Fibroblast of lung (primary cell): ENCODE measurements at places on chromosomes 2 and 18. TPM values are rescaled to one million over a fixed set of nuclear protein-coding genes. Genes with fewer than 3 reads are reported as not detected.

Gene TXNDC9
- 44.2 and 46.7 TPM in 2 replicates for total RNA-seq

Gene PIEZO2
- total RNA-seq: 6.6 and 32.9 TPM in 2 replicates

Gene CYRIA
- 7.4 and 10.2 TPM in 2 replicates for total RNA-seq

Gene C2orf15
- under 0.01 TPM in 1 of 2 replicates, not detected in the other for total RNA-seq

Gene SMAD2
- total RNA-seq: 31.3 and 76.0 TPM in 2 replicates

Gene RAB17
- 0.17 and 0.26 TPM in 2 replicates for total RNA-seq

Gene INHBB
- under 0.01 TPM in 1 of 2 replicates, not detected in the other for total RNA-seq

Gene RUFY4
- total RNA-seq: not detected in 2 replicates

Gene GRB14
- total RNA-seq: 0.26 and 0.33 TPM in 2 replicates

Gene MYO5B
- under 0.01 TPM in 2 replicates for total RNA-seq

Gene LHCGR
- not detected in 2 replicates for total RNA-seq

Gene SLC9A2
- total RNA-seq: not detected in 2 replicates

- no peaks in the 10 kb centered on the region for H3K27me3 ChIP-seq
- no peak overlapping the region for H3K4me3 ChIP-seq
- no peaks in the 10 kb centered on the region for H3K4me1 ChIP-seq
- H3K27ac ChIP-seq: no peak overlapping the region
These were observed 78.9 kb upstream of the ZSWIM2 start for GRCh38 chr2:186927867-186928191.

GRCh38 chr2:95353055-95353575 is 49.4 kb upstream of the FAHD2A start:
- H3K36me3 ChIP-seq: no peaks in the 10 kb centered on the region
- H3K4me3 ChIP-seq: no peak overlapping the region
- H3K27ac ChIP-seq: no peak overlapping the region
- H3K27me3 ChIP-seq: peaks cover 2% of the 10 kb centered on the region

GRCh38 chr2:66318009-66318561 is 116.8 kb upstream of the MEIS1 start:
- no peak for DNase-seq
- no peak overlapping the region for H3K4me3 ChIP-seq
- H3K4me1 ChIP-seq: no peaks in the 10 kb centered on the region
- no peaks in the 10 kb centered on the region for H3K36me3 ChIP-seq
- H3K27ac ChIP-seq: no peak overlapping the region

DNA sequence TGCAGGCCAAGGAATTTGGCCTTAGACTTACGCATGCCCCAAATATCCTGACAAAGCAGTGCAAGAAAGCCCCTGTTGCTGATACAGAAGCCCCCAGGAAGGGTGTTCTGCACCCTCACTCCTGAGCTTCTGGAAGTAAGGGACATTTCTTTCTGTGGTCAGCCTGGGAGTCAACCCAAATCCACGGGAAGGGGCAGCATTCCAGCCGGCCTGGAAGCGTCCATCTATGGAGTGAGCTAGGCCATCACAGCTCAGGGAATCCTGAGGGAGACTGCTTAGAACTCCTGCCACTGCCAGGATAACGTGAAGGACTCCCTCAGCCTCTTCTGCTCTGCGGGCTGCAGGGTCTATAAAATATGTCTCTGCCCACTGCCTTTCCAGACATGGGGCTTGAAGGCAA is 173.9 kb downstream of the ANAPC1 start:
- DNase-seq: peak; percentile 43
- peaks cover 12% of the 10 kb centered on the region for H3K4me1 ChIP-seq
- H3K36me3 ChIP-seq: no peaks in the 10 kb centered on the region
- H3K27ac ChIP-seq: no peak overlapping the region
- peaks cover 2% of the 10 kb centered on the region for H3K27me3 ChIP-seq

- H3K4me3 ChIP-seq: no peak overlapping the region
- no peaks in the 10 kb centered on the region for H3K27me3 ChIP-seq
- no peaks in the 10 kb centered on the region for H3K4me1 ChIP-seq
- no peak for DNase-seq
- no peak overlapping the region for H3K27ac ChIP-seq
These were observed 72.4 kb upstream of the KIF5C start for GRCh38 chr2:148802448-148803220.

GRCh38 chr2:169579044-169579443 is 5.1 kb upstream of the PPIG start:
- H3K4me1 ChIP-seq: no peaks in the 10 kb centered on the region
- H3K27ac ChIP-seq: no peak overlapping the region
- H3K27me3 ChIP-seq: no peaks in the 10 kb centered on the region
- H3K36me3 ChIP-seq: no peaks in the 10 kb centered on the region
- H3K4me3 ChIP-seq: no peak overlapping the region

GRCh38 chr2:8365331-8365910 is 316.4 kb upstream of the ID2 start:
- H3K27ac ChIP-seq: no peak overlapping the region
- no peaks in the 10 kb centered on the region for H3K27me3 ChIP-seq
- H3K4me1 ChIP-seq: no peaks in the 10 kb centered on the region
- no peak overlapping the region for H3K4me3 ChIP-seq

DNA sequence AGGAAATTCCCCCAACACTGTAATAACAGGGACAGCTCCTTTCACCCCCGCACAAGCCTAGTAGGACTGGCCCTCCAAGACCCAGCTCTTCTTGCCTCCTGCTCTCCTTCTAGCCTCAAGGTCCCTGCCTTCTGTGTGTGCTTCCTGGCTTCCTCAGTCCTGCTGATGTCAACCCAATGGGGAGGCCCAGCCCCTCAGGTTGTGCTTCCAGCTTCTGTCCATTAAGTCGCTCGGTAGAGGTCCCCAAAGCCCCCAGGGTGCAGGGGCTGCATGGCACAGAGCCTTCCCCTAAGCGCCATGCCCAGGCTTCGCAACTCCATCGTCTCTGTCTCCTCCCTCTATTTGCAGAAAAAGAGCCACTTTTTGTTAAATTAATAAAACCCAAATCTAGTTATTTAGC is 39.0 kb downstream of the BOK start:
- no peaks in the 10 kb centered on the region for H3K27me3 ChIP-seq
- peaks cover 7% of the 10 kb centered on the region for H3K36me3 ChIP-seq
- no peak for DNase-seq
- H3K4me3 ChIP-seq: no peak overlapping the region
- no peaks in the 10 kb centered on the region for H3K4me1 ChIP-seq

- no peak for DNase-seq
- no peaks in the 10 kb centered on the region for H3K4me1 ChIP-seq
- H3K36me3 ChIP-seq: no peaks in the 10 kb centered on the region
- H3K27ac ChIP-seq: no peak overlapping the region
These were observed 440.3 kb upstream of the HNMT start for GRCh38 chr2:137523931-137524330.

DNA sequence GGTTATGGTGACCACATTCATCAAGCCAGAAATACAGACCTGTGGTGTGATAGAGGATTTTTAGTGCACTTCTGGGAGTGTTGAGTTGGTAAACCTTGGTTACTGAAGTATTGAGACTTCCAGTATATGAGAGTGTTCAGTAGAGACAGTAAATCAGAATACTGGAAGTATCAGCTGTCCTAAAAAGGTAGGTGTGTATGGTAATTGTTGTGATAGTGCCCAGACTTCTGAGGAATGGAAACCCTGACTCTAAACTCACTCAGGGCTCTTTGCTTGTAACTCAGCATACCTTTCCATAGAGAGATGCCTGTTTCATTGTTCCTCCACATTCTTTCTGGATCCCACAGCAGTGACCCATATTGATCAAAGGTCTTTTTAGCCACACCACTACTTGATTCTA is 217.1 kb downstream of the SETBP1 start:
- H3K4me3 ChIP-seq: no peak overlapping the region
- no peak overlapping the region for H3K27ac ChIP-seq
- DNase-seq: no peak
- no peaks in the 10 kb centered on the region for H3K4me1 ChIP-seq
- no peaks in the 10 kb centered on the region for H3K36me3 ChIP-seq
- H3K27me3 ChIP-seq: no peaks in the 10 kb centered on the region

DNA sequence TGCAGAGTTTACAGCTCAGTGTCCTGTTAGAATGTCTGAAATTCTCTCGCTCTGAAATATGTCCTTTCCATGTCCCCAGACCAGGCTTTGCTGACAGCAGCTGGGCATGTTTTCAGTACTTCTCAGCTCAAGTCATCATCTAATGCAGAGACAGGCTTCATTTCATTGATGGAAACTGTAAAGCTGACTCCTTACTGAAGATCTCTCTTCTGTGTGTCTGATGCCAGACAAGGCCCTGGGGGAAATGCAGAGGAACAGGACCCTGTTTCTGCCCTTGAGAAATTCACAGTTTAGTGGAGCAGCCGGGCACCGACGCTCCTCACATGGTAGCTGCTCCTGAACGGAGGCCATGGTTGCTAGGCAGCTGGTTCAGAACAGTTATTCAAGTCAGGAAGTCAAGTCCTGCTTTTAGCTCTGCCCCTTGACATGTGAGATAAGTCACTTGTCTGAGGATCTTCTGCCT is 24.6 kb upstream of the FZD7 start:
- H3K27ac ChIP-seq: no peak overlapping the region
- H3K4me3 ChIP-seq: no peak overlapping the region
- no peaks in the 10 kb centered on the region for H3K27me3 ChIP-seq
- H3K4me1 ChIP-seq: no peaks in the 10 kb centered on the region

- H3K27ac ChIP-seq: no peak overlapping the region
- no peaks in the 10 kb centered on the region for H3K4me1 ChIP-seq
- no peak overlapping the region for H3K4me3 ChIP-seq
These were observed 20.1 kb downstream of the ST8SIA5 start for GRCh38 chr18:46736736-46737135.

DNA sequence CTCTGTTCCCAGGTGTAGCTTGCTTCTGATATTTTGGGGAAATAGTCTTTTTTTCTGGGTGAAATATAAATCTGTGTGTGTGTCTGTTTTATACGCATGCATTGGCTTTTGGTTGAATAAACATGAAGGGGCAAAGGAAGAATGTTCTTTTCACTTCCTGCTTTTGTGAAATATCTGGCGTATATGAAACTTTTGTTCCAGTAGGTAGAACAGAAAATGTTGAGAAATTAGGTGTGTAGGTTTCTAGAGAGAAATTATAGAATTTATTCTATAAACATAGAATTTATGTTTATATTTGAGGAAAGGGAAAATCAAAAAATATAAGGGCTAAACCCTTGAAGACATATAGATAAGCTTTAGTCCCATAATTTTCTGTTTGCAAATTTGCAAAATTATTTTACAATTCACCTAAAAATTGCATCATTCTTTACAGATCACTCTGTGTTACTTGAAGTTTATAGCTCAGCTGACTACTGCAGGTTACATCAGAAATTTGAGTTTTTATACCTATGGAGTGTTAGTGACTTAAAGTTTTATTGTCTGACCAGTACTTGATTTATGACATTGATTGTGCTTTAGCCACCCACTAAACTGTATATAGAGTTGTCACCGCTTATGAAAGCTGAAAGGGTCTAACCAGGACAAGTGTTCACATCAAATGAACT is 116.1 kb downstream of the FAM117B start:
- no peaks in the 10 kb centered on the region for H3K36me3 ChIP-seq
- H3K4me1 ChIP-seq: no peaks in the 10 kb centered on the region

DNA sequence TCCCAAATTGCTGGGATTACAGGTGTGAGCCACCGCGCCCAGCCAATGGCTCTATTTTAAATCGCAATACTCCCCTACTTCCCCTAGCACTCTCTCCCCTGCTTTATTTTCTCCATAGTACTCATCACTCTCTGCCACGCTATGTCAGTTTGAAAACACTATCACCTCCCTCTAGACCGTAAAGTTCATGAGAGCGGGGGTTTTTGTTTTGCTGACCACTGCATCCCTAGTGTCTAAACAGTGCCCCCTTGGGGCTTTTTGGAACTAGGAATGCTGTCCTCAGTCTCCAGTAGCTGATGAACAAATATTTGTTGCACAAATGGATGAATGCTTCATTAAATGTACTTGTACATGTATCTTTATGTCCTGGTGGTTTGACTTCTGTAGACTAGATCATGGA is 44.1 kb downstream of the ATOH8 start:
- H3K4me3 ChIP-seq: no peak overlapping the region
- H3K36me3 ChIP-seq: no peaks in the 10 kb centered on the region
- DNase-seq: no peak

DNA sequence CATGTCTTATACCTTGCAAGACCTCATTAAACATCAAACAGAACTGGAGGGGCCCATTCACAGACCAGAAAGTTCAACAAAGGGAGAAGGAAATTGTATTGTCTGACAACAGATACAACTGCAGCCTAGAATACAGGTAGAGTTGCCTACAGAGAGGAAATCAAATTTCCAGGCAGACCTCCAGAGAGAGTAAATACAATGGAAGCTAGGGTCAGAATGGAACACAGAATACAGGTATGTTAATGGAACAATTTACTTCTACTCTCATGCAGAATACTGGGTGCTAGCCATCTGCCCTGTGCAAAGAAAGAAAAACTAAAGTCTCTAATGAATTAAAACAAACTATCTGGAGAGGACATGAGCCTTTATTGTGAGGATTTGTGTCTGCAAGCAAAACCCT is 31.6 kb upstream of the ALK start:
- no peaks in the 10 kb centered on the region for H3K27me3 ChIP-seq
- H3K27ac ChIP-seq: no peak overlapping the region
- H3K4me1 ChIP-seq: no peaks in the 10 kb centered on the region
- no peak overlapping the region for H3K4me3 ChIP-seq

DNA sequence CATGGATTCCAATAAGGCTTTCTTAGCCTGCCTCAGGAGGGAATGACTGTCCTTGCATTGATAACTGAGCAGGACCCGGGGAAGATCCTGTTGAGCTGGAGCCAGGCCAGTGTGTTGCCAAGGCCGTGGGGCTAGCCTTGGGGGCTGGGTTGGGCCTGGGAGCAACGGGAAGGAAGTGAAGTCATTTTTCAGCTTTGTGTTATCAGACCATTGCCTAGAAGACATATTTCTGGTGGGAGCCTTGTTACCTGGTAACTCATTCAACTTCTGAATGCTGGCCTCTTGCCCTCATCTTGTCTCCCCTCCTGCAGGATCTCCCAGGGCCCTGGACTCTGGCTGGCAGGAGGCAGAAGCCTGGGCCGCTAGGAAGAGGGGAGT is 92.7 kb upstream of the MGAT5 start:
- H3K27me3 ChIP-seq: no peaks in the 10 kb centered on the region
- H3K4me1 ChIP-seq: peaks cover 4% of the 10 kb centered on the region
- no peaks in the 10 kb centered on the region for H3K36me3 ChIP-seq
- no peak overlapping the region for H3K4me3 ChIP-seq
- H3K27ac ChIP-seq: no peak overlapping the region

DNA sequence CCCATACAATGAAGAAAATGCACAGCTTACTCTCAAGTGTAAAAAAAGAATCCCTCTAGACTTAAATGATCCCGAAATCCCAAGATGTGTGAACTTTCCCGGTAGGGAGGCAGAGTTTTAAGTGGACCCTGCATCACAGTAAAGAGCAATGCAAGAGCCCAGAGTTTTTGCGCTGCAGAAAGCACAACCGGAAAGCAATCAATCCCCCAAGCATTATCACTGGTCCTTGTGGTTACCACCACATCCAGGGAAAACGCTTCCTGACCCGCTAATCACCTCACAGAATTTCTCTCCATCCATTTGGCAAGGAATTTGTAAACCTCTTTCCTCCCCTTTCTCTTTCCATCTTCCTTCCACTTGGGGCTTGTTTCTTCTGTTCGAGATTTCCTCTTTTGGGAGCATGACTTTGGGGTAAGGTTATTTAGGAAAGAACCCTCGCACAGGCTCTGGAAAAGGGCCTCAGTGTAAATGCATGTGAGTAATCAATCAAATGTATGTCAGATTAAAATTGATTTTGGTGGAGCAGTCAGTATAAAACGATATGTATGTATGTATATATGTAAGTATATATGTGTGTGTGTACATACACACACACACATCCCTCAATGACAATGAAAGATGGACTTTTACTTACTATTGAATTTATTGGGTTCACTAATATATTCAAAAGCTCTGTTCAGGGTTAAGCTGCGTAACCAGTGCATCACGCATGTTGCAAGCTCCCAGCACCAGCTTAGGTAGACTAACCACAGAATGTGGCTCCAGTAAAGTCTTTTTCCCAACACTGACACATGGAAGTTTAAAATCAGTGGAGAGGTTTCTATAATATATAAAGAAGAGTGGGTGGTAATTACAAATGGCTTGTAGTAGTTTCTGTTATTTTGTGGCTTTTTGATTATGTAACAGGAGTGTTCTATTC is 1.6 kb downstream of the PLCL1 start:
- no peaks in the 10 kb centered on the region for H3K36me3 ChIP-seq
- H3K4me3 ChIP-seq: peak overlapping the region; percentile 66
- no peaks in the 10 kb centered on the region for H3K27me3 ChIP-seq
- no peaks in the 10 kb centered on the region for H3K4me1 ChIP-seq
- no peak overlapping the region for H3K27ac ChIP-seq
